ENCODE measurements at places on chromosomes 3 and 15.
A peak's percentile ranks its signal among the peaks of the same experiment; 100 is the strongest.

- no peak for DNase-seq
Measured at GRCh38 chr3:129587566-129588210, 18.8 kb downstream of the PLXND1 start.

DNA sequence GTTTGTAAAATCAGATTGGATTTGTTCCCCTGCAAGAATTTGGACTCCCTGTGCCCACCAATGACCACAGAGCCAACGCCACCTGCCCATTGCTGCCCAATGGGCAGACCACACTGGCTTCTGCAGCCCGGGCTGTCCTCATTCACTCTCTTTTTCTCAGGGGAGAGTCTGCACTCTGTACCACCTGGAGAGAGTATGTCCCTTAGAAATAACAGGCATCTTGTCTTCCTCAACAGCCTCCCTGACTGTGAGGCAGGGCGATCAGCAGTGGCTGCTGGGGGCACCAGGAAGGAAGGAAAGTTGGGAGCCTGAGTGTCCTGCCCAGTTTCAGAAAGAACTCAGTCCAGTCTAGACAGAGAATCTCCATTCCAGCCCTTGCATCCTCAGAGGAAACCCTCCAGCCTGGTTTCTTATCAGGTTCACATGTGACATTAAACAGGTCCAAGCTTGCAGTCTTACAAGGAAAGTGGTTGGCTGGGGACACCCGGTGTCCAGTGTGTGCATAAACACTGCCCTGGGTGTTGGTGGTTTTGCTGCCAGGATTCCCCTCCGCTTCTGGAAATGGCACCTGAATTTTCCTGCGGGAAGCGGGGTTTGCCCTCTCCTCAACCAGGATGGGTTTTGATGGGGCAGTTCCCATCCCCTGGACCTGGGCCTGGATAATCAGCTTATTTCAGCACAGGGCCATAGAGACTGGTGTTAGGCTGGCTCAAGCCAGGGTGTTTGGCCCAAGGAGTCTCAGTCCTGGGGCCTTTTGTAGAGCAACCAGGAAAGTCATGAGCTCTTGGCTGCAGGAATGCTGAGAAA lies 37.2 kb downstream of the SSUH2 start:
- no peak for DNase-seq

DNA sequence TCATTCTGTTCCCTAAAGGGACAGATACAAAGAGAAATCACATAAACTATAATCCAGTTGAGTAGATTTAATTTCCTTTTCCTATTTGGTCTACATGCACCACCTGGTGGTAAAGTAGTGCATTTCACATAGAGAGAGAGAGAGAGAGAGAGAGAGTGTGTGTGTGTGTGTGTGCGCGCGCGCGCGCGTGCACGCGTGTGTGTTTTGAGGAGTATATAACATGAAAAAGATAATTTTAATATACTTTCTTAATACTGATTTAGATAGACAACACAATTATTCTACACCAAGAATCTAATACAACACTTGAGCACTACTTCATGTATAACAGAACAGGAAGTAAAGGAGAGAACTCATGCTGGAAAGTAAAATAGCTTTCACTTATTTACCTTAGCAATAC lies 1.1 kb upstream of the FGF7 start:
- DNase-seq = peak; percentile 66

- DNase-seq = no peak
Measured at GRCh38 chr3:138916824-138917223, 30.1 kb downstream of the FOXL2 start.

DNA sequence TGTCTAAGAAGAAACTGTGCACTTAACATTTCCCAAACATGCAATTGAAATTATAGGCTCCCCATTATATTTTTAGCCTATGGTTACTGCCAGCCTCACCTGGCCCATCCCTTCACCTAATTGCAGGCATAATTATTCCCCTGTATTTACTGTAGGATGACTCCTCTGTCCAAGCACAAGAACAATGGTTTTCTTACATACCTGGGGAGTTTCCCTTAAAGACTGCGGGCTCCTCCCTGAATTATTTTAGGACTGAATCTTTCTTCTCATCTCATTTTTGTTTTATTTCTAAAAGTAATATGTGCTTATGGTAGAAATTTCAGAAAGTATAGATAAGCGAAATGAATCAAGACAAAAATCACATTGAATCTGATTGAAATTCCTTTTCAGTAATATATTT lies 11.4 kb downstream of the TM4SF1 start:
- DNase-seq = no peak

DNA sequence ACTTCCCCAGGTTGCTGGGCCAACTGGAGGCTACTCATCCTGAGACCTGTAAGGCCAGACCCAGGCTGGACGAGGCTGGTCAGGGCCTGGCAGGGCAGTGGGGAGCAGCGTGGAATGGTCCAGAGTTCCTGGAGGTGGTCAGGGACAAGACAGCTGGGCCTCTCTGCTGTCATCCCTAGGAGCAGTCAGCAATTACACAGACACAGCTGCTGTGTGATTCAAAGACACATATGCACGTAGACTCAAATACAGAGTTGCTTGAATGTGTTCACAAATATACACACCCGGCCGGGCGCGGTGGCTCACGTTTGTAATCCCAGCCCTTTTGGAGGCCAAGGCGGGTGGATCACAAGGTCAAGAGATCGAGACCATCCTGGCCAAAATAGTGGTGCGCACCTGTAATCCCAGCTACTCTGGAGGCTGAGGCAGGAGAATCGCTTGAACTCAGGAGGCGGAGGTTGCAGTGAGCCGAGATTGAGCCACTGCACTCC lies 1.5 kb upstream of the CD276 start:
- no peak for DNase-seq

GRCh38 chr3:16768014-16768413 lies 116.7 kb upstream of the PLCL2 start:
- DNase-seq = no peak

GRCh38 chr15:63186065-63186464 lies 3.3 kb upstream of the RAB8B start:
- no peak for DNase-seq

- no peak for DNase-seq
Measured at GRCh38 chr15:100598655-100599054, 3.3 kb downstream of the LINS1 start.

- DNase-seq = no peak
Measured at GRCh38 chr15:68795298-68795848, 25.3 kb downstream of the ANP32A start.

GRCh38 chr15:69317392-69317841 lies 18.7 kb downstream of the PAQR5 start:
- DNase-seq = no peak

DNA sequence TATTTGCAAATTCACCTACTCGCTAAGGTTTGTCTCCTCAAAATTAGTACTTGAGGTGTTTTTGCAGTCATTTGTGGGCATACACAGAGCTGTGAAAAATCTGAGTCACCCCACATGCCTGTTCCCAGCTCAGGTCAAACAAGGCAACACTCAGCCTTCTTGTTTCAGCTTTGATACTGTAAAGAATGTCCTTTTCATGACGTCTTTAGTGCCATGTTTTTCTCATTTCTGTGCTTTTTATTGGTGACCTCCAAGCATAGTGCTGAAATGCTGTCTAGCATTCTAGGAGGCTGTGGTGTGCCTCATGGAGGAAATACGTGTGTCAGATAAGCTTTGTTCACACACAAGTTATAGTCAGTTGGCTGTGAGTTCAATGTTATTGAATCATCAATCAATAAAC lies 8.8 kb downstream of the CAPN3 start:
- no peak for DNase-seq
